ENCODE measurements at places on chromosomes 3 and 15.

- DNase-seq: no peak
Observed at GRCh38 chr3:133563816-133564215, 9.7 kb upstream of the CDV3 start.

DNA sequence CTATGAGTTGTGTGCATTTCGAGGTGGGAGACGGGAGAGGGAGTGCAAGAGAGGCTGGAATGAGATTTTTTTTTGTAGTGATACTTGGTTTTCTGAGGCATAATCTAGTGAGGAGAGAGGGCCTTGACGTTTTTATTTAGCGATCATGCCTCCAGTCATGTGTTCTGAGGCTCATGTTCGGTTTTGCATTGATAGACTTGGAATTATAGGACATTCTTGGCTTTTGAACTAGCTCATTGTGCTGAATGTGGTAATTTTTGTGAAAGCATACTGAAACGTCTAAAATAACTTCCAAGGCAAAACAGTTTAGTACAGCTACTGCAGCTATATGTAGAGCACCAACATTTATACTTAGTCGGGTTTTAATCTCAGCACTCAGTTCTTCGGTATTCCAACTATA lies 408.1 kb downstream of the CNTN4 start:
- DNase-seq: no peak

DNA sequence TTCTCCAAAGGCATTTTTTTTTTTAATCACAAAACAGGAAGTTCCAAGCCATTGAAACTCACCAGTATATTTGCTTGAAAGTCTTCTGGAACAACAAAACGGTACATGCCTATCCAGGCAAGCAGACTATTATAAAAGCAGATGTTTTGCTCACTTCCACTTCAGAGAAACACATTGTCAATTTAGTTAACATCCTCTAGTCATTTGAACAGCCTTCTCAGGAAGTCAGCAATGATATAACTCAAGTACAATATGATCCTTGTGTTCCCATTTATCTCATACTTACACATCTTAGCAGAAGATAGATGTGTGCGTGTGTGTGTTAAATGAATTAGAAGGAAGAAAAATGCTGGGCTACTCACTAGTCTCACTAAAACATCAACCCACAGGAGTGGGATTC lies 30.4 kb downstream of the MECOM start:
- no peak for DNase-seq

GRCh38 chr3:165521131-165521871 lies 315.9 kb downstream of the BCHE start:
- DNase-seq: no peak

DNA sequence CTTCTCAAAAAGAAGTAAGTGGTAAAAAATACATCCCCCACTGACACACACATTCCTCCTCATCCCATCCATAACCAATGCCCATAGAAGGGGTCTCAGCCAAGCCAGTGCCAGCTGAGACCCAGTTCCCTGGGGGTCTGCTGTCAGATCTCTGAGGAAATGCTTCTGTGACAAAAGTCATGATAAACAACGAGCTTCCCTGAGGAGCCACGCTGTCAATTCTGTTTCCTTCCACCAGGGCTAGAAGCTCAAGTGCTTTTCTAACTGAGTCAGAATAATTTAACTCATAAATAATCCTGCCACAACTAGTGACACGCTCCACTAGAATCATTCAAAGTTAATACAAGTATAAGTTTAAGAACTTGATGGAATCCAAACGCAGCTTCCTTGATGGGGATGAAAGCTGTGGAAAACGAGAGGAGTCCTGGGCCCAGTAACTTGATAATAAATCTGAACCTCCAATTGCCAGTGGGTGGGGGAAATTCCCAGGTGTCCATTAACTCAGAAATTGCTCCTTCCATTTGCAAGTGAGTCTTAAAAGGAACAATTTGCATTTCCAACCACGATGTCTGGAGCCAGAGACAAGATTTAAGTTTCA lies 348.7 kb upstream of the LMCD1 start:
- no peak for DNase-seq

- no peak for DNase-seq
Observed at GRCh38 chr3:78804251-78805037, 963.4 kb downstream of the ROBO1 start.

- DNase-seq: no peak
Observed at GRCh38 chr3:196222876-196223595, 6.7 kb downstream of the SLC51A start.

DNA sequence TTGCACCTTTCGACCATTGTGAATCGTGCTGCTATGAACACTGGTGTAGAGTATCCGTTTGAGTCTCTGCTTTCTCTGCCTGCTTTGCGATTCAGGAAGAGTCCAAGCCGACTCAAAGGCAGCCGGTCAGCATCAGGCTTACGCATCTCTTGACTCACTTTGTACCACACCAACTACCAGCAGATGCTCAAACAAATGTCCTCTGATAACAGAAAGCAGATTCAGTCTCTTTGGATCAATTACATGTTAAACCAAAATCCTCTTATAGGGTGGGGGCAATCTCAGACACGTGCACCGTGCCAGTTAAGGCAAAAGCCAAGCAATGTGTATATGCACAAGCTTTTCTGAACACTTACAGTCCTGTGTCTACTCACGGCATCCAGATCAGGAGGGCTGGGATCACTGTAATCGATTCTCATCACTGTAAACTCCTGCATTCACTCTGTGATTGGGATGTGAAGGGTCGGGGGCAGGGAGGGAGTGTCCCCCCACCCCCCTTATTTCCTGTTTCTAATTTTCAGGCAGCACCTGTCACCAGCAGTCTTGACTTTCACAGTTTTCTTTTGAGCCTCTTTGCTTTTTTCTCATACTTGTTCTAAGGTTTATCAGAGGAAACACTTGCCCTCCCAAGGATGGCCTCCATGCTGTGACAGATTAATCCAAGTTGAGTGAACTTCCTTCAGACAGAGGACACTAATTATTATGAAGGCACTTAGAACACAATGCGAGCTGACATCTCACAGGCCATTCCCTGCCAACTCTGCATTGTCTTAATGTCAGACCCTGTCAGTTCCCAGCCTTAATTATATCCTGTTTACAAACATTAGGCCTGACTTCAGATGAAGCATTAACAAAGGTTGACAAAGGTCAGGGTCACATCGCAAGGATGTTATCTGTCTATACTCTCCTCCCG lies 153.5 kb downstream of the MECOM start:
- no peak for DNase-seq
